ENCODE measurements at places on chromosomes 16 and 17. TPM values are rescaled to one million over a fixed set of nuclear protein-coding genes. Genes with fewer than 3 reads are reported as not detected.

CHD9NB gene
- 10.7 TPM for total RNA-seq

TEX14 gene
- 0.47 TPM for total RNA-seq

DNA sequence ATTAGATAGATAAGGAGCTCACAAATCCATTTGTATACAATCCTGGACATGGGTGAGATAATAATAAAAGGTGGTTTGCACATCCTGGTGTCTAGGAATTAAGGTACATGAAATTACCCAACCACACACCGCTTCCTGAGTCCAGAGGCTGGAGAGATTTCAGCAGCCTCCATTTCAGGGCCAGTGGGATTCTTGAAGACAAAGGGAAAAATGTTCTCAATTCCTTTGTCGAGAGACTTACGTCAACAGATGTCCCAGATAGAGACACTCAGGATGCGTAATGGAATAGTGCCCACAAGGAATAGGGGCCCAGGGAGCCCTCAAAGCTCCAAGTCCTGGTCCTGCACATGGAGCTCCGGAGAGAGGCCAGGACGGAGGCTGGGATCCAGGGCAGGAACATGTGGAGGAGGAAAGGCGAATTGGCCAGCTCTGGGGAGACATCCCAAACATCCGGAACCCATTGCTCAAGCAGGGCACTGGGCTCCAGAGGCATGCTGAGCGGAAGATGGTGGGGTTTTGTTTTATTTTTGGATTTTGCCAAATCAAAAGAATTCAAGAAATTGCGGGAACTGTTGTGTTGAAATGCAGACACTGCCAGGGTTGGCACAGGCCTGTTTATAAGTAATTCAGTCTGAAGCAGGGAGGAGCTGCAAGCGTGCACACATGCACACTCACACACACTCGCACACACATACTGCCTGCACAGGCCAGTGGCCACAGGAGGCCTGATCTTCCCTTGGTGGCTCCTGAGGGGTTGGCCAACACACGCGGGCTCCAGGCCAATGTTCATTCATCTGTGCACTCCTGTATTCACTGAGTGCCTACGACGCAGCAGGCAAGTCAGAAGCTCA lies 97.2 kb downstream of the NOG start:
- H3K27ac ChIP-seq = no peak overlapping the region
- no peaks in the 10 kb centered on the region for H3K27me3 ChIP-seq
- H3K4me3 ChIP-seq = no peak overlapping the region
- DNase-seq = no peak
- no peaks in the 10 kb centered on the region for H3K36me3 ChIP-seq

DNA sequence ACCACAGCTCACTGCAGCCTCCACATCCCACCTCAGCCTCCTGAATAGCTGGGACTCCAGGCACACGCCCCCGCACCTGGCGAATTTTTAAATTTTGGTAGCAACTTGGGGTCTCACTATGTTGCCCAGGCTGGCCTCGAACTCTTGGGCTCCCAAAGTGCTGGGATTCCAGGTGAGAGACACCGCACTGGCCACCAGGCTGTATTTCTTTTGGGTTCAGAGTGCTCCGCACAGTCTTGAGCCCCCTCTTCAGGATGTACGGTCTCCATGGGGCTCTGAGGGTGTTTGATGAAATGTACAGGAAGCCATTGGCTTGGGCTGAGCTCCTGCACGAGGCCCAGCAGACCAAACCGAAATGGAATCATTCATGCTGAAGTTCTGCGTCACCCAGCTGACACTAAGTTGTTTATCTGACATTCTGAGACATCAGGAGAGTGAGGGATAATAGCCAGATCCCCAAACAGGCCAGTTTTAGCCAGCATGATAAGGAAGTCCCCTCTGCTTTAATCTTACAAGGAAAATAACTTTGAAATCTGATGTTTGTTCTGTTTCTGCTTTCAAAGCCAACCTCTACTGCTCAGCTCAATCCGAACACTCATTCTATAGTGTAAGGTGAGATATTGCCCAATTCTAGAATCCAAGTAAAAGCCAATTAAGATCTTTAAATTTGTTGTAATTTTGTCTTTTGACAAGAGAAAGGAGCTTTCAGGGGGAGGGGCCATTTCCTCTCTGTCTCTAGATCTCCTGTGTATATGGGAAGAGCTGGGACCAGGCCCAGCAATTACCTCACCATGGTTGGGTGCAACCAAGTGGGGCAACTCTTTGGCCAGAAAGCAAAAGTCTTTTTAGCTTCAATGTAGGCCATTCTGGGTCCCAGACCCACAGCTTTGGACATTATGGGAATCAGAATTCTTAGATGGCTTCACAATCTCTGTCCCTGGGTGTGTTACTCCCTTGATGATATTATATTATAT lies 23.7 kb downstream of the GPR142 start:
- DNase-seq = no peak
- H3K4me3 ChIP-seq = no peak overlapping the region
- H3K36me3 ChIP-seq = no peaks in the 10 kb centered on the region
- H3K4me1 ChIP-seq = no peaks in the 10 kb centered on the region

All from left lung (tissue), 14 donors.